ENCODE measurements at places on chromosomes 3 and 15. TPM values are rescaled to one million over a fixed set of nuclear protein-coding genes. Genes with fewer than 3 reads are reported as not detected.

DNA sequence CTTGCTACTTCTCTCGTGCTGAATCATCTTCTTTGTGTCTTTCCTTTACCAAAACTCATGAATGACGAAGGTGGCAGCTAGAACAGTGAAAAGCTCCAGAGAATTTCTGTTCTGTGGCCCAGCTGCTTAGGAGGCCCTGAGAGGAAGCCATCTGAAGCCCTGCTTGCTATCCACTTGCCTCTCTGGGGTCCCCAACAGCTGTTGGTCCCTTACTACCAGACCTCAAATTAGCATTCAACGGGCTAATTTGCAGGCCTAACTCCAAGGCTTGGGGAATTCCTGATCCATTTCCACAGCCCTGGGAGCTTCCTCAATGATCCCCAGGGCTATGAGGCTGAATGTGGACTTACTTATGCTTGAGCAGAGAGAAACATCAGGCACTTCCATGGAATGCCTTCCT is 37.5 kb upstream of the FSTL1 start:
- H3K27ac ChIP-seq, result peak overlapping the region; percentile 23
- H3K4me3 ChIP-seq, result no peak overlapping the region
- no peak for DNase-seq
- no peaks in the 10 kb centered on the region for H3K36me3 ChIP-seq
- peaks cover 3% of the 10 kb centered on the region for H3K4me1 ChIP-seq
- H3K27me3 ChIP-seq, result no peaks in the 10 kb centered on the region

DNA sequence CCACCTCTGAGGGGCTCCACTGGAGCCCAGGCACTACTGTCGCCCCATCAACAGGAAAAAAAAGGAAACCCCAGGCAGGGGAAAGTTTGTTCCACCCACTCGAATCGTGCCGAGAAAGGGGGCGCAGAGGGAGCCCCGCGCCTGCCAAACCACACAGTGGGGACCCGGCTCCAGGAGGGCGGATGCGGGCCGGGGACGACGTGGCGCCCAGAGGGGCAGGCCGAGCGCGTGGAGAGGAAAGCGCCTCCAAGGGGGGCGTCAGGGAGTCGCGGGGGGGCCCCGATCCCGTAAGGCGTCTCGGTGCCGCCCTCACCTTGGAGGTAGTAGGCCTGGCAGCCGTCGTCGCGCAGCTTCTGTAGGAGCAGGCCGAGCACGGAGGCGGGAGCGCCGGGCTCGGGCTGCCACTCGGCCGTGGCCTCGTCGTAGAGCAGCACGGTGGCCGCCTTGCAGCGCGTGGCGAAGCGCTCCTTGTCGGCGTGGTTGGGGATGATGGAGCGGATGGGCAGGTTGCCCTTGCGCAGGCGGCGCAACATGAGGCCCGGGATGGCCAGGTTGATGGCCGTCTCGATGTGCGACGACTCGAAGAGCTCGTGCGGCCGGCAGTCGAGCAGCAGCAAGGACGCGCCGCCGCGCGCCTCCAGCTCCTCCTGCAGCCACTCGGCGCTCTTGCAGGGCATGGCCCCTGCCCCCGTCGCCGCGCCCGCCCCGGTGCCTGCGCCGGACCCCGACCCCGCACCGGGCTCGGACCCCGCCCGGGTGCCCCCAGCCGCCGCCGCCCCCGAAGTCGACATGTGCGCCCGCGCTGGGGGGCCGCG is 627 bp downstream of the DUSP7 start:
- peak; percentile 57 for DNase-seq
- H3K27me3 ChIP-seq, result no peaks in the 10 kb centered on the region
- peaks cover 28% of the 10 kb centered on the region for H3K36me3 ChIP-seq
- peak overlapping the region; percentile 90 for H3K4me3 ChIP-seq
- H3K4me1 ChIP-seq, result peaks cover 10% of the 10 kb centered on the region

DNA sequence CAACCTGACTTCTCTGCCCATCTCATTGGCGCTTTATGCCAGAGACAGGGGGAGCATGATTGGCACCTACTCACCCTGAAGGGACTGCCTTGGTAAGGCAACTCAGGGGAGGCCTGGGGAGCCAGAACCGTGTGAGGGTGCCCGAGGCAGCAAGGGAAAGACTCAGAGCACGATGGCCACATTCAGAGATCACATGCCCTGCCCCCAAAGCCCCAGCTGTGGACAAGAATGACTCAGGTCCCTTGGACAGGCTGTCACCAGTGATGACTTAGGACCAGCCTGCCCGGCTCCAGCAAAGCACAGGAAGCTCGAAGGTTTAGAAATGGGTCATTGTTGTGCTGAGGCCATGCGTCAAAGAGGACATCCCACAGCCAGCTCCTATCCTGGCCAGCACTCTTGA is 49.1 kb upstream of the LIMD1 start:
- peaks cover 29% of the 10 kb centered on the region for H3K4me1 ChIP-seq
- DNase-seq, result no peak
- no peak overlapping the region for H3K4me3 ChIP-seq
- no peaks in the 10 kb centered on the region for H3K36me3 ChIP-seq

GRCh38 chr3:13405614-13406013 is 14.5 kb downstream of the NUP210 start:
- DNase-seq, result no peak
- H3K4me1 ChIP-seq, result no peaks in the 10 kb centered on the region
- no peaks in the 10 kb centered on the region for H3K27me3 ChIP-seq
- no peak overlapping the region for H3K4me3 ChIP-seq
- H3K36me3 ChIP-seq, result no peaks in the 10 kb centered on the region

DNA sequence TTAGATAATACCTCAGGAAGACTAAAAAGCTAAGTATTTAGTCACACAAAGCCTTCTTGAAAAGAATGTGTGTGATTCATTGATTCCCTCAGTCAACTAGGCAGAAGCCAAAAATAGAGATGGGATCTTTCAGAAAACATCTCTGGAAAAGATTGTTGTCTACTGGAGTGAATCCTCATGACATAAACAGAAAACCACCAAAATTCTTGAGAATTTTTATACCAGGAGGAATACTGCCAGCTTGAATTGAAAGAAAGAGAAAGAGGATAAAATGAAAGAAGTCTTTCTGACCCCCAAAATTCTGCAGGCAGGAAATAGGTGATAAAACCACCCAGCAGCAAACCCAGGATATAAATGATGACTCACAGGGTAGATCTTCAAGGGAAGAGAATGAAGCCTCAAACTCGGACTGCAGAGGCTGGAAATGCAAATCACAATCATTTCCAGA is 363.1 kb upstream of the PLSCR5 start:
- no peak overlapping the region for H3K27ac ChIP-seq
- no peak for DNase-seq
- H3K36me3 ChIP-seq, result no peaks in the 10 kb centered on the region
- no peaks in the 10 kb centered on the region for H3K4me1 ChIP-seq
- H3K27me3 ChIP-seq, result no peaks in the 10 kb centered on the region
- no peak overlapping the region for H3K4me3 ChIP-seq

NR2E3 gene
- total RNA-seq, result 0.12 TPM

GRCh38 chr3:110504901-110505300 is 566.7 kb upstream of the NECTIN3 start:
- no peaks in the 10 kb centered on the region for H3K36me3 ChIP-seq
- no peaks in the 10 kb centered on the region for H3K27me3 ChIP-seq
- no peaks in the 10 kb centered on the region for H3K4me1 ChIP-seq

SAXO2 gene
- total RNA-seq, result 4.2 TPM

- H3K27ac ChIP-seq, result no peak overlapping the region
- no peak for DNase-seq
- H3K4me3 ChIP-seq, result peak overlapping the region; percentile 74
- H3K36me3 ChIP-seq, result no peaks in the 10 kb centered on the region
- H3K27me3 ChIP-seq, result no peaks in the 10 kb centered on the region
Measured at GRCh38 chr3:48187301-48187578, 977 bp downstream of the CDC25A start.

- H3K4me1 ChIP-seq, result peaks cover 15% of the 10 kb centered on the region
- no peak for DNase-seq
- H3K4me3 ChIP-seq, result no peak overlapping the region
Measured at GRCh38 chr15:66723826-66724731, 22.0 kb downstream of the SMAD6 start.

DNA sequence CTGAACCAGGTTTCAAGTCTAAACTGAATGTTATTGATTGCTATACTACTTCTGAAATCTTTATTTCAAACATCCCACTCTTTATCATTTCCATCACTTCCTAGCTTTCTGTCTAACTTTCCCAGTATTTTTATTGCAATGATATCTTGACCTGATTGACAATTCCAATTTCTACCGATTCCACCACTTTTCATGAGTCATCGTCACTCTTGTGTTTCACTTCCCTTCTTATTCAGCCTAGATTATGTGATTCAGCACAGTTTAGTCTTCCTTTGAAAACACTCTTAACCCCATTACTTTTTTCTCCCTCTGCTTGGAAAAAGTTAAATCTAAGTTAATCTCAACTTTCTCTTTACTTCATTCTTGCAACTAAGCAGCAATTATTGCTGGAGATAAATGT is 62.6 kb downstream of the SLC7A14 start:
- H3K36me3 ChIP-seq, result no peaks in the 10 kb centered on the region
- DNase-seq, result no peak
- H3K27me3 ChIP-seq, result no peaks in the 10 kb centered on the region
- H3K4me3 ChIP-seq, result no peak overlapping the region
- no peaks in the 10 kb centered on the region for H3K4me1 ChIP-seq
